ENCODE measurements at places on chromosomes 7 and 10. TPM values are rescaled to one million over a fixed set of nuclear protein-coding genes. Genes with fewer than 3 reads are reported as not detected.

The EPDR1 gene
- 2.7 TPM for total RNA-seq

The ALOX5 gene
- 1.1 TPM for total RNA-seq

GRCh38 chr10:126387931-126388911 is at the start of gene ADAM12:
TSS of gene ADAM12 (minus strand) at chr10:126388477. CDS start at chr10:126388145, 332 bp downstream.
- peaks cover 60% of the 10 kb centered on the region for H3K27me3 ChIP-seq
- H3K4me3 ChIP-seq, result peak within 1 kb of the TSS; percentile 75
- H3K4me1 ChIP-seq, result no peaks in the 10 kb centered on the region
- H3K36me3 ChIP-seq, result no peaks in the 10 kb centered on the region

- H3K27me3 ChIP-seq, result no peaks in the 10 kb centered on the region
- no peak for DNase-seq
- H3K36me3 ChIP-seq, result no peaks in the 10 kb centered on the region
- no peak overlapping the region for H3K4me3 ChIP-seq
These were observed 137.7 kb downstream of the CHN2 start for GRCh38 chr7:29332042-29332811.

- H3K27me3 ChIP-seq, result peaks cover 83% of the 10 kb centered on the region
- H3K27ac ChIP-seq, result no peak overlapping the region
- H3K4me3 ChIP-seq, result no peak overlapping the region
These were observed 80.8 kb upstream of the PAX2 start for GRCh38 chr10:100664316-100665149.

The SP8 gene
- total RNA-seq, result 3.3 TPM

DNA sequence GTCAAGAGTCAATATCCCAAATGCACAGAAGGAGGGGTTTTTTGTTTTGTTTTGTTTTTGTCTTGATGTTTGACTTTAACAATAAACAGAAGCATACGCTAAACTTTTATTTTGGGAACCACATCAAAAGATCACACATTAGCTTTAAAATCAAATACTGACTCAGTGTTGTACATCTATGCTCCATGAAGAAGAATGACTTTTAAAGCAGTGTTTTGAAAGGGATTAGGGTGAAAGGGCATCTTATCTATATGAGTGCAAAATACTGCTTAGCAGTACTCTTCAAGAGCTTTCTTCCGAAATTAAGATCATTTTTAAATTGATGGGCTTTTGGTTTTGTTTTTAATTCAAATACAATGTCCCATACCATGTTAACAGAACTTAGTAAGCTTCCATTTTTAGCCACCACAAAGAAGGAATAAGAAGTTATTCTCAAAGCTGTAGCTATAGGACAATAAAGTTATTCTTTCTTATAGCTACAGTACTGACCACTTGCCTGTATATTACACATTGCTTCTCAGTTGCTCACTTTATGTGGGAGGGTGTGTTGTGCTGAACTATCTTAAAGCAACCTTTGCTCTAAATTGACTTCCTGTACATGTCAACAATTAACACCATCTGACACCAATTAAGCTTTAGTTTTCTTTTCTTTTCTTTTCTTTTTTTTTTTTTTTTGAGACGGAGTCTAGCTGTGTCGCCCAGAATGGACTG is 144.3 kb upstream of the KAT6B start:
- H3K27me3 ChIP-seq, result no peaks in the 10 kb centered on the region
- no peak overlapping the region for H3K27ac ChIP-seq
- no peaks in the 10 kb centered on the region for H3K4me1 ChIP-seq
- no peak for DNase-seq

The BLNK gene
- total RNA-seq, result not detected

The PDCD11 gene
- 64.4 TPM for total RNA-seq

The NKX2-3 gene
- total RNA-seq, result not detected

GRCh38 chr7:93835702-93836101 is 54.9 kb downstream of the TFPI2 start:
- no peak overlapping the region for H3K27ac ChIP-seq
- H3K27me3 ChIP-seq, result no peaks in the 10 kb centered on the region
- H3K4me3 ChIP-seq, result no peak overlapping the region
- no peaks in the 10 kb centered on the region for H3K36me3 ChIP-seq

The APBB1IP gene
- 0.34 TPM for total RNA-seq

The IDE gene
- 63.3 TPM for total RNA-seq

DNA sequence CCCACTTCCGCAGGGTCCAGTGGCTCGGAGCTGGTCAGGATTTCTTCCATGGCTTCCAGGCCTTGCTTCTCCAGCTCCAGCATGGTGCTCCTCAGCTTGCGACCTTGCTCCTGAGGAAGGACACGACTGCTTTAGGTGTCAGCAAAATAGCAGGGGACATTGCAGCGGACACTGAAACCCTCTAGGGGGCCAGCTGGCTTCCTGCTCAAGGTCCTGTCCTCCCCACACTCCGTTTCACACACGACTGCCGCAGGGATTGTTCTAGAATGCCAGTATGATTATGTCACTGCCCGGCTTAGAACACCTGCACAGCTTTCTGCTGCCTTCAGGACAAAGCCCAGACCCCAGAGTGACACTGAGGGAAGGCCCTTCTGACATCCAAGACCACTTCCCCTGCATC is 65.6 kb downstream of the SCRN1 start:
- DNase-seq, result peak; percentile 47
- no peak overlapping the region for H3K27ac ChIP-seq
- H3K36me3 ChIP-seq, result peaks cover 70% of the 10 kb centered on the region
- H3K4me1 ChIP-seq, result no peaks in the 10 kb centered on the region
- H3K27me3 ChIP-seq, result no peaks in the 10 kb centered on the region

DNA sequence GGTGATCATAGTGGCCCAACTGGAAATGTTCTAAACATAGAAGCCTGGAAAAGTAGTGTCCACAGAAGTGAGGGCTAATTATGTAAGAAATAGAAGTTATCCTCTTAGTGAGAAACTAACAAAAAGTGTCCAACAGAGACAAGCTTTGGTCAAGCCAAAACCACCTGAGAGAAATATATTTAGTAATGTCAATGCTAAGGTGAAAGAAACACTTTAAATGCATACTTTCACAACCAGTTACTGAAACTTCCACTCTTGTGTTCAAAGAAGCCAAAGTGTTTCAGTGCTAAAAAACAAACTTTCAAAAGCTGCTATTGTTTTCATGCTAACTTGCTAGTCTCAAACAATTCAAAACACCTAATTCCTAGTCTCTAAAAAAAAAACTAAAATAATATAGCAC is 18.1 kb downstream of the RAB11FIP2 start:
- no peak overlapping the region for H3K27ac ChIP-seq
- no peaks in the 10 kb centered on the region for H3K27me3 ChIP-seq
- H3K4me3 ChIP-seq, result no peak overlapping the region
- no peaks in the 10 kb centered on the region for H3K4me1 ChIP-seq

DNA sequence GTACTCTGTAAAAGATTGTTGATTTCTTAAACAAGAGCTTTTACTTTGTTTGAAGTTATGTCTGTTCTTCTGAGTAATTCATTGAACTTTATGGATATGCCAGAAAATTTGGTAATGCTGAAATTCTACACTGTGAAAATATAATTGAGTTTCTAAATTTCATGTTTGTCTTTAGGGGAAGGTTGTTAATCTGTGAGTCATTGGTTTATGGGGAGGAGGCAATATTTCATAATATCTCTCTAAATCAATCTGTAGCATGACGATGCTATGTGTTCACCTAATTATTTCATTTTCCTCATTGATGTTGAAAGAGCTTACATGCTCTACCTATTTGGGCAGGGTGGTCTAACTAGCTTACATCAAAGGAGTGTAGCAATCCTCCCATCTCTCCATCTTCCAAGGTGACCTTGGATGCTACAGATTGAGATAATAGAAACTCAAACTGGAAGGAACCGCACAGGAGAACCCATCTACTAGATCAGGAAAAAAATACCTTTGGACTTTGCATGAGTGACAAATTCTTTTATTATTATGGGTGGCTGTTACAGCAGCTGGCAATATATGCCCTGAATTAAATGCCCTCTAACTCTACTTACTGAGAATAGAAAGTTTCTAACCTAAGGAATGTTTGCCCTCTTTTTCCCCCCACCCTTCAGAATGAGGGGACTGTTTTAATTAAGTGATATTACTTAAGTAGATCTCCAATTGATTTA is 8.4 kb upstream of the SNX13 start:
- DNase-seq, result no peak
- H3K4me3 ChIP-seq, result no peak overlapping the region
- no peaks in the 10 kb centered on the region for H3K4me1 ChIP-seq
- no peaks in the 10 kb centered on the region for H3K27me3 ChIP-seq
- no peak overlapping the region for H3K27ac ChIP-seq

- H3K36me3 ChIP-seq, result peaks cover 7% of the 10 kb centered on the region
- DNase-seq, result no peak
- H3K27ac ChIP-seq, result no peak overlapping the region
- peaks cover 7% of the 10 kb centered on the region for H3K4me1 ChIP-seq
- peak overlapping the region; percentile 67 for H3K4me3 ChIP-seq
These were observed 40.2 kb downstream of the ARHGAP12 start for GRCh38 chr10:31888442-31888841.

The SVOPL gene
- total RNA-seq, result 0.86 TPM

The EPHB4 gene
- total RNA-seq, result 76.4 TPM

DNA sequence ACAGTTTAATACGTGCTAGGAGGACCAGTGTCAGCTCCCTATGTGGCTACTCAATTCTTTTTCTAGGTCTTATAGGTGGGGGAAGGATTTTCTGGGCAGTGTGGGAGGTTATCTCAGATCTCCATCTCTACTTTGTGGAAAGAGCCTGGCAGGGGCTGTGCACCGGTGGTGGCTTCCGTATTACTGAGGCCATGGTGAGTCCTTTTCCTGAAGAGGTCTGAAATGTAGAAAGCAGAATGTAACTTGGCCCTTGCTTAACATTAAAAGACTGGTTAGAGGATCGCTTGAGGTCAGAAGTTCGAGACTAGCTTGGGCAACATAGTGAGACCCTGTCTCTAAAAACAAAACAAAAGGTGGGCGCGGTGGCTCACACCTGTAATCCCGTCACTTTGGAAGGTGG is 2.7 kb upstream of the TPST1 start:
- H3K4me1 ChIP-seq, result no peaks in the 10 kb centered on the region
- no peaks in the 10 kb centered on the region for H3K27me3 ChIP-seq
- no peak for DNase-seq
- H3K36me3 ChIP-seq, result no peaks in the 10 kb centered on the region
- H3K27ac ChIP-seq, result no peak overlapping the region
- H3K4me3 ChIP-seq, result no peak overlapping the region

- no peaks in the 10 kb centered on the region for H3K27me3 ChIP-seq
- H3K36me3 ChIP-seq, result no peaks in the 10 kb centered on the region
- DNase-seq, result no peak
- H3K4me1 ChIP-seq, result no peaks in the 10 kb centered on the region
These were observed 144.2 kb upstream of the GLI3 start for GRCh38 chr7:42381161-42381560.

The ERVW-1 gene
- total RNA-seq, result 1.6 TPM

GRCh38 chr7:128266883-128267594 is 26.0 kb downstream of the LEP start:
- H3K27me3 ChIP-seq, result no peaks in the 10 kb centered on the region
- peak overlapping the region; percentile 38 for H3K4me3 ChIP-seq
- H3K27ac ChIP-seq, result peak overlapping the region; percentile 70
- no peaks in the 10 kb centered on the region for H3K4me1 ChIP-seq

- no peaks in the 10 kb centered on the region for H3K36me3 ChIP-seq
- H3K27me3 ChIP-seq, result no peaks in the 10 kb centered on the region
- DNase-seq, result no peak
These were observed 229.9 kb upstream of the MAGI2 start for GRCh38 chr7:79683185-79683890.

DNA sequence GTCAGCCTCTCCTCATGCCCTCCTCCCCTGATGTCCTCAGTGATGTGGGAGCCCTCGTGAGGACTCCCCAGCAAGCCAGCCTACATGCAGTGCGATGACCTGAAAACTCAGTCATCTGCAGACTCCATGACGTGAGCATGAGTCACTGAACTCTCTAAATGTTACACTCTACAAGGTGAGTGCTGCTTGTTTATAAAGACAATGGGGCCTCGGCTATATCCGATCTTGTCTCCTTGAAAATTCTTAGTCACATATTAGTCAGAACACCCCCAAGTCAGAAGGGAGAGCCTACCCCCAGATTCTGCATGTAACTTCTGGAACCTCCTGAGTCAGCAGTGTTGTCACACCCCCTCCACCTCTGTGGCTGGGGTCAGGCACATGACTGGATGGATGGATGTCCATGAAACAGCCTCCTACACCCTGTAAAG is 673.8 kb downstream of the INHBA start:
- no peak overlapping the region for H3K27ac ChIP-seq
- no peaks in the 10 kb centered on the region for H3K27me3 ChIP-seq
- no peak overlapping the region for H3K4me3 ChIP-seq
- no peaks in the 10 kb centered on the region for H3K4me1 ChIP-seq
- no peak for DNase-seq
- no peaks in the 10 kb centered on the region for H3K36me3 ChIP-seq

DNA sequence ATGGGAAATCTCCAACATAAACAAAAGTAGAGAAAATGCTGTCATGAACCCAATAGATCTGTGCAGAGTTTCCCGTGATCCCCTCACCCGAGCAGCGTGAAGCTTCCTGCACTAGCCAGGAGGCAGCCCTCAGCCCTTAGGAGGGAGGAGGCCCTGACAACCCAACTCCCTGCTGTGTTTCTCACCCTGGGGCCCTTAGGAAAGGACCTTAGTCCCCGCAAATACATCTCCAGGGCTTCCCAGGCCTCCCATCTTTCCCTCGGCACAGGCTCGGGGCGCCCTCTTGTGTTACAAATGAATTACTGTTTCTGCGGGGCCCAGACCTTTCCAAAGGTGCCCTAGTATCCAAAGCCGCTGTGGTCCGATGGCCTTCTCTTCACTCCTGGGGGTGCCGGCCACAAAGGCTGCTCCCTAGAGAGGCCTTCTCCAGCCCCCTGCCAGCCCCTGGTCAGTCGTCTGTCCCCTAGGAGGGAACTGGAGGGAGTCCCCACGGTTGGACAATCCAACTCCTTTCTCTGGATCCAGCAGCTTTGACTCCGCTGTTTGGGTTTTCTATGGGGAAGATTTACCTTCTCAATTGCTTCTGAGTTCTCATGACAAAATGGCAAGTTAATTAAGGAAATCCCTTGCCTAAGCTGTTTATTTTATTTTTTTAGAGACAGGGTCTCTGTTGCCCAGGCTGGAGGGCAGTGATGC is 49.9 kb upstream of the SH2B2 start:
- no peaks in the 10 kb centered on the region for H3K4me1 ChIP-seq
- H3K36me3 ChIP-seq, result peaks cover 38% of the 10 kb centered on the region
- peak; percentile 88 for DNase-seq

DNA sequence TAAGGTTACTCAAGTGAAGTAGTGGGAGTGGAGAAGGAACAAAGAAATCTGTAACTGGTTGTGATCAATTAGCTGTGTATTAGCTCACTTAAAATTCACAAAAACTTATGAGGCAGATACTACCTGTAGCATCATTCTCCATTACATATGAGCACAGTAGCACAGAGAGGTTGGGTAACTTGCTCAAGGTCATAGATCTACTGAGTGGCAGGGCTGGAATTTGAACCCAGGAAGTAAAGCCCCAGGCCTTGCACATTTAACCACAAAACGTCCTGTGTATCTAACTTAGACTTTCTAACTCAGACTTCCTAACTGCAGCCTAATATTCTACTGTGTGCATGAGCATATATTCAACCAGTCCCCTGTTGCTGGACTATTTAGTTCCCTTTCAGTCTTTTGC is 5.6 kb upstream of the SLF2 start:
- no peaks in the 10 kb centered on the region for H3K36me3 ChIP-seq
- DNase-seq, result no peak
- H3K4me1 ChIP-seq, result peaks cover 17% of the 10 kb centered on the region
- no peak overlapping the region for H3K4me3 ChIP-seq
- no peak overlapping the region for H3K27ac ChIP-seq

- no peak overlapping the region for H3K4me3 ChIP-seq
- no peaks in the 10 kb centered on the region for H3K27me3 ChIP-seq
- no peaks in the 10 kb centered on the region for H3K36me3 ChIP-seq
- DNase-seq, result no peak
- peaks cover 7% of the 10 kb centered on the region for H3K4me1 ChIP-seq
These were observed 284.1 kb downstream of the POU6F2 start for GRCh38 chr7:39261771-39262170.

The SRGN gene
- not detected for total RNA-seq

The PDAP1 gene
- total RNA-seq, result 119 TPM

All from endodermal cell (in vitro differentiated cells).